ENCODE measurements at places on chromosomes 6 and 20. TPM values are rescaled to one million over a fixed set of nuclear protein-coding genes. Genes with fewer than 3 reads are reported as not detected.

RSPO3 gene
- 1.3 TPM for polyA plus RNA-seq

DSP gene
- polyA plus RNA-seq: 94.7 TPM

VSX1 gene
- polyA plus RNA-seq: 0.27 TPM

HSP90AB1 gene
- 586 TPM for polyA plus RNA-seq

DOK5 gene
- 12.9 TPM for polyA plus RNA-seq

HECA gene
- 19.4 TPM for polyA plus RNA-seq

E2F1 gene
- polyA plus RNA-seq: 0.52 TPM

KIAA1755 gene
- polyA plus RNA-seq: 5.8 TPM

RPS21 gene
- 2,060 TPM for polyA plus RNA-seq

LRRN4 gene
- polyA plus RNA-seq: 0.05 TPM

NRSN1 gene
- 0.11 TPM for polyA plus RNA-seq

SLC22A23 gene
- polyA plus RNA-seq: 2.3 TPM

SIRPA gene
- 19.5 TPM for polyA plus RNA-seq

KCNK15 gene
- 0.70 TPM for polyA plus RNA-seq

DNMT3B gene
- 0.52 TPM for polyA plus RNA-seq

AKIRIN2 gene
- 32.6 TPM for polyA plus RNA-seq

MCHR2 gene
- polyA plus RNA-seq: not detected

BAG2 gene
- 10.1 TPM for polyA plus RNA-seq

C2 gene
- 3.0 TPM for polyA plus RNA-seq

Measured in right cardiac atrium (tissue), 5 donors.